Stimulated activated CD4-positive, alpha-beta T cell treated with anti-CD3 and anti-CD28 coated beads, TNF-alpha, amount 100 ng/mL, for 4 hours (primary cell): ENCODE measurements at places on chromosomes 3 and 15.

- DNase-seq: no peak
These were observed 106.1 kb downstream of the FILIP1L start for GRCh38 chr3:100008081-100008698.

GRCh38 chr15:72042054-72042453, 75.9 kb downstream of the MYO9A start:
- DNase-seq: no peak

DNA sequence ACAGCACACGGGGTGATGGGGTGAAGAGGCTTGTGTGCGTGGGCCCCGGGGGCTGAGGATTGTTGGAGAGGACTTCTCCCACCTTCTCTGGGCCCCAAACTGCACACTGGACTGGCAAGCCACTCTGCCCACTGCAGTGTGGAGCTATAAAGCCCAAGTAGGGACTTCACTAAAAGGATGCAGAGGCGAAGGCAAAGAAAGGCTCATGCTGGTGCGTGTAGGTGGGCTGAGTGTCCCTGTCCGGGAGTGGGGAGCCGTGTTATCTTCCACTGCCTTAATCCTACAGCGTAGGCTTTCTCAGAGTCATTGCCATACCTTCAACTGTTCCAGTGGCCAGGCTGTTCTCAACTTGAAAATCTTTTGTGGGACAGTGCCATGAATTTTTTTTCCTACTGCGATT, 3.9 kb downstream of the PPARG start:
- no peak for DNase-seq

- DNase-seq: no peak
These were observed 1.1 kb downstream of the KCNH8 start for GRCh38 chr3:19149368-19149767.

GRCh38 chr15:41416128-41416741, 660 bp upstream of the RTF1 start:
- DNase-seq: no peak

DNA sequence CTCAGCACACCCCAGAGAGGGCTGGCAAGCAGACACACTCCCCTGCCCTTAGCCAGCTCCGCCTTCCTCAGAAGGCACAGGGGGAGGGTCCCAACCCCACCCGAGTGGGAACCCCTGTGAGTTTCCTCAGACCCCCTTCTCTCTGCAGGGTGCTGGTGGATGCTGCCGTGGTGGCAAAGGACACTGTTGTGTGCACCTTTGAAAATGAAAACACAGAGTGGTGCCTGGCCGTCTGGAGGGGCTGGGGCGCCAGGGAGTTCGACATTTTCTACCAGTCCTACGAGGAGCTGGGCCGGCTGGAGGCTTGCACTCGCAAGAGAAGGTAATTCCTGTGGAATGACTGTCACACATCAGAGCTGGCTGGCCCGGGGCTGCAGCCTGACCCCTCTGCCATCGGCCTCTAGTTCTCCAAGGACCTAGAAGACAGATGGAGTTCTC, 149.4 kb downstream of the LRRK1 start:
- DNase-seq: no peak

GRCh38 chr3:127457094-127457475, 133.4 kb downstream of the TPRA1 start:
- DNase-seq: no peak

DNA sequence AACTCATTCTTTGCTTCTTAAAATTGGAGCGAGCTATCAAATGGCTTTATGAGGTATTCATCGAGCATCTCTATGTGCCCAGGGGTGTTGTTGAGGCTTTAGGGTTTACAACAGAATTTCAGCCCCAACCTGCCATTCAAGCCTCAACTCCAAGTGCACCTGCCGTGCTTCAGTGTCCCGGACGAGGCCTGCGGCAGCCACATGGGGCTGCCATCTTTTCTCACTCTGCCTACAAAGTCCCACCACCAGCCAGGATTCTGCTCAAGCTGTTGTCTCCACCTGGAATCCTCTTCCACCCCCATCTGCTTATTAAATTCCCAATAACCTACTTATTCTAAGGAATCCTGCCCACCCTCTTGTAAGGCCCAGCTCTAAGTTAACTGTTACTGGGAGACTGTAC, 242.4 kb downstream of the OPA1 start:
- no peak for DNase-seq

DNA sequence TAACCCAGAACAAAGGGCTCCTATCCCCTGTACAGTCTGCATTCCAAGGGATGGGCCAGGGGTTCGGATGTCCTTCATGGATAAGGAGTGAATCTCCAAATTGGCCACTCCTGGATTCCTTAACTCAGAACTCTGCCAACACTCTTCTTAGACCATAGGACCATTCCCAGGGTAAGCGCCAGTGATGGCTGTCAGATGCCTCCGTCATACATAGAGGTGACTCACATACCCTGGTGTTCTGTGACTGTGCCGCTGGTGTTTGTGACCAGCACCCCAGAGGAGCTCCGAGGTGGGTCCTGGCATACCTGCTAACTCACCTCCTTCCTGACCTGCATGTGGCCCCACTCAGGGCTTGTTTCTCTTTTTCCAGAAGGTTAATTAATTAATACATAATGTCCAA, 134.7 kb downstream of the KLF13 start:
- DNase-seq: no peak

DNA sequence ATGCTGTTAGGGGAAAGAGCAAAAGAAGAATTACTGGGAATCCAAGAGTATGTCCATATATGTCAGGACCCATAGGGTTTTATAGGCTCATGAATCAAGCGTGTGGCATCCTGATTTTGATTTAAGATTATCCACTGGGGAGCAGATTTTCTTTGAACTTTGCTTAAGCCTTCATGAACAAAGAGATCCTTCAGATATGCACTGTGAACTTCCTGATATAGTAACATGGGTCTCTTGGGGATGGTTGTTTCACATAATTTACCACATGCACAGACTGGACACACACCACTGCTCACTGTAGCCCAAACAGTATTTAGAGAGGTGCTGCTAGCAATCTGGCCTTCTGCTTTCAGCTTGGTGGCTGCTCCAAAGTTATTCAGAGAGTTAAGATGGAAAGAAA, 200.9 kb upstream of the ZPLD1 start:
- no peak for DNase-seq

DNA sequence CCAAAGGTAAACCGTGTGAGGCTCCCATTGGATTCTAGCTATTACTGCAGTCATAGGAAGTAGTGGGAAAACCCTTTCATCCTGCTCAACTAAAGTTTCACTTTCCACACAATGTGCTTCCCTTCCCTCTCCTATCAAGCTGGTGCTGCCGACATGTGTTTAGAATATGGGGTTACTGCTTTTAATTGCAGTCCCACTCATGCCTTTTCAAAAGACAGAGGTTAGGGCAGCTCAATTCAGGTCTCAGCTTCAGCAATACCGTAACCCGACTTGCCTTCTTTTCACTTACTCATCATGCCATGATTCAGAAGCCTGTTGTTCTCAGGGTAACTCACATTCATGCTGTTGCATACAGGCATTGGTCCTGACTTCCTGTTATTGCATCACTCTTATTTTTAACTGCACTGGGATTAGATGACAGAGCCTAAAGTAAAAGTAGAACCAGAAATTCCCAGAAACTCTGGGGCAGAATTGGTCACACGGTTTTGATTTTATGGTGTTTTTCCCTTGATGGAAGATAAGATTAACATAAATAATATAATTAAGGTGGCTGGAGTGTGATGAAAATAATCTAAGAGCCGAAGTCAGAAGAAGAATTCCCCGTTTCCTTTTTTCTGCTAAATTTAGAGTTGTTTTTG, 45.7 kb downstream of the C2CD4B start:
- no peak for DNase-seq

DNA sequence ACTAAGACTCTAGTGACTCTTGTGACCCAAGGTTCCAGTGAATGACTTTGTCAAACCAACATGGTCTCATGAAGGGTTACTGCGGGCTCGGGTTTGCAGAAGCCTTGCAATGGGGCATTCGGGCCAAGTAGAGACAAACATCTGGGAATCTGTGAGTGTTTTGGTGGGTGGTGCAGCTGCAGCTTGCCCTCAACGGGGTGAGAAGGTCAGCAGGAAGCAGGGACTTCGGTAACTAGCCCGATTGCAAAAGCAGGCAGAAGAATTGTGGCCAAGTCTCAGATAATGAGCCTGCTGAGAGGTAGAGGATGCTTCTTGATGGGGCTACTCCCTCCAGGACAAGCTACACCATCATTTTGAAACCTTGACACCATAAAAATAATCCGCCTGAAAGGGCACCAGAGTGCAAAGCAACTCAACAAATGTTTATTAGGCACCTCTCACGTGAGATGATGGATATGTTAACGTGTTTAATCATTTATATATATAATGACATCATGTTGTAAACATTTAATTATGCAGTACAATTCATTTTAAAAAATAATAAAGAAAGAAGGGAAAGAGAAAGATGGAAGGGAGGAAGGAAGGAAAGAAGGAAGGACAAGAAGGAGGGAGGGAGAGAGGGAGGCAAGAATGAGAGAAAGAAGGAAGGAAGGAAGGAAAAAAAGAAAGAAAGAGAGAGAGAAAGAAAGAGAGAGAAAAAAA, 263.9 kb upstream of the IGF1R start:
- DNase-seq: no peak

GRCh38 chr3:56769116-56769707, 32.5 kb downstream of the ARHGEF3 start:
- no peak for DNase-seq

DNA sequence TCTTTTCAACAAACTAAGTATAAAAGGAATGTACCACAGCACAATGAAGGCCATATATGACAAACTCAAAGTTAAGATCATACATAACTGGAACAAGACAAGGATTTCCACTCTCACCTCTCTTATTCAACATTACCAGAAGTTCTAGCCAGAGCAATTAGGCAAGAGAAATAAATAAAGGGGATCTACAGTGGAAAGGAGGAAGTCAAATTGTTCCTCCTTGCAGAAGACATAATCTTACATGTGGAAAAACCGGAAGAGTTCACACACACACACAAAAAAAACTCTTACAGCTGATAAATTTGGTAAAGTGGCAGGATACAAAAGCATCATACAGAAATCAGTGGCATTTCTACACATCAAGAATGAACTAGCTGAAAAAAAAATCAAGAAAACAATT, 277.9 kb downstream of the MCTP2 start:
- no peak for DNase-seq

- no peak for DNase-seq
These were observed 177.6 kb downstream of the MEGF11 start for GRCh38 chr15:66075947-66076346.

DNA sequence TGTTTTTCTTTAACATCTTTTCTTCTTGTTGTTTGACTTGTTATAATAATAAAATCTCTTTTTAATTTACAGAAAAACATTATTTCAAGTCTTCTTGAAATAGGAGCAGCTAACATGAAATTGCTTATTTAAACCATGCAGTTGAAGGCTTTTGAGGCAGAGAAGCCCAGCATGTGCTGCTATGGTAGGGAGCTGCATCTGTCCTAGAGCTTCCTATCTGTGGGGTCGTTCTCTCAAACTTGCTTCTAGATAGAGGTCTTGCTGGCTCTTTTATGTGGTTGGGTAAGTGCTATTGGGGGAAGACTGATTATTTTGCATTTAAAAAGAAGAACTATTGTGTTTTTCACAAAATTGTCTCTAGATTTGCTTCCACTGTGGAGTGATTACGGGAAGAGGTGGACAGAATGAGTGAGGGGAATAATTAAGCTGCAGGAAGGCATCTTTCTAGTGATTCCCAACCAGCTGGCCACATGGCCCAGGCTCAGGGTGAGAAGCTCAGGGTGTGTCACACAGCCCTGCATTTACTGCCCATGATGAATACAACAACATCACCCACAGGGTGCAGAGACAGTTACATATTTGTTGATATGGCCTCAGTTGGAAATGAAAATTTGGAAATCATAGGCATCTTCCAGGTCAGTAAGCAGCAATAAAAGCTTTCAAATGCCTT, 98.7 kb downstream of the CHST2 start:
- DNase-seq: no peak

- DNase-seq: no peak
These were observed 240.9 kb upstream of the CADM2 start for GRCh38 chr3:84717894-84718293.

GRCh38 chr3:41833628-41834027, 128.3 kb downstream of the ULK4 start:
- no peak for DNase-seq

GRCh38 chr3:45537970-45538640, 56.4 kb upstream of the LIMD1 start:
- DNase-seq: no peak

- DNase-seq: no peak
These were observed 137.4 kb upstream of the POU1F1 start for GRCh38 chr3:87413814-87414213.

DNA sequence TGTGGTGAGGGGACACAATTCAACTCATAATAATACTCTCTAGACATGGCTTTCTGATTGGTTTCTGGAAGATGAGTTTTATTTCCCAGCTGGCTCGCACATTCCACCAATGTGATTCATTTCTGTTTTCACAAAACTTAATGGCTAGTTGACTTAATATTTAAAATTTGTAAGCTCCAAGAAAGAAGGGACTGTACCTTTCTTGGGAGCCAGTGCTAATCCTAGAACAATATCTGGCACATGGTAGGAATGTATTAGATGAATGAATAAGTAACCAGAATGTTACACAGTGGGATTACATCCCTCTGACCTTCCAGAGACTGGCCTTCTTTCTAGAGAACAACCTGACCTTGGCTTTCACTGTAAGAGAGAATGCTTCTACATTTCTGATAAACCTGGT, 262.8 kb downstream of the RORA start:
- no peak for DNase-seq

DNA sequence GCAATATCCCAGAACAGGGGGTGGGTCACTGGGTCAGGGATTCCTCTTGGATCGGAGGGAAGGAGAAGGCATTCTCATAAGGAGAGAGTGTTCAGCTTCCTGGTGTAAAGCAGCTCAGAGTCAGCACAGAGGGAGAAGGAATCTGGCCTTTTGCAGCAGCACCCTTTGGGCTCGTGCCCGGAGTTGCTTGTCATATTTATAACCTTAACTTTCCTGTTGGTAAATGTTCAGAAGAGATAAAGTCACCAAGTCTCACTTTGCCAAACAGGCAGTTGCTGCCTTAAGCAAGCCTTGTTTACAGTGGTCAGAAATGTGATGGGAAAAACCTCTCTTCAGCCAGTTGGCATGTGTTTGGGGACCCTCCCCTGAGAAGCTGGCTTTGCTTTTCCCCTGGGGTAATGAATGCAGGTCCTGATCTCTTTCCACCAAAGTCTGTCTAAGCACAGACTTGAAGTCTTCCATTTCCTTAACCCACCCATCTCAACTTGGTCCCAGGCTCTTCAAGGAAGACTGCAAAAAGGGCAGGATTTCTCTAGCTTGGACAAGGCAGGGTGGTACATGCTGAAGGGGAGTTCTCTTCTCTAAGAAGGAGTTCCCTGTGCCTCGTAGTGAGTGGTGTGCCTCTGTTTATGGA, 206.9 kb upstream of the BHLHE40 start:
- no peak for DNase-seq

- no peak for DNase-seq
These were observed 243.3 kb downstream of the FAM43A start for GRCh38 chr3:194928831-194929577.

DNA sequence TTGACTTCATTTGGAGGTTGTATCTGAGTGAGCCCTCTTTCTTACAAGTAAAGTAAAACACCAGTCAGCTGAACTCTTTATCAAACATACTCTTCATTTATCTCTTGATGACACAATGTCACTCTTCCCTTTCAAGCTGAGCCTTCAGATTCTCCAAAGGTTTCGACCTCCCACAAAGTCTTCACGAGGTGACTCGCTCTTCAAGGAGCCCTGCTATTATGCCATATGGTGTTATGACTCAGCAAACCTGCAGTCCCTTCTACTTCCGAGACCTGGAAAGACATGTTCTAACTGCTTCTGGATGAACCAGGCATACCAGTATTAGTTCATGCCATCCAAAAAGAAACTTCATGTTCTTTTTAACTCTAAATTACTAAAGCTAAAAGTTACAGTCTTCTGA, 23.1 kb downstream of the AADAC start:
- DNase-seq: no peak
